ENCODE measurements at places on chromosomes 7 and 10.

- DNase-seq = no peak
These were observed 50.6 kb upstream of the IGFBP3 start for GRCh38 chr7:45971661-45972175.

GRCh38 chr10:88642963-88643362 lies 21.3 kb upstream of the LIPF start:
- DNase-seq = no peak

GRCh38 chr7:116843378-116843777 lies 19.0 kb upstream of the CAPZA2 start:
- no peak for DNase-seq

DNA sequence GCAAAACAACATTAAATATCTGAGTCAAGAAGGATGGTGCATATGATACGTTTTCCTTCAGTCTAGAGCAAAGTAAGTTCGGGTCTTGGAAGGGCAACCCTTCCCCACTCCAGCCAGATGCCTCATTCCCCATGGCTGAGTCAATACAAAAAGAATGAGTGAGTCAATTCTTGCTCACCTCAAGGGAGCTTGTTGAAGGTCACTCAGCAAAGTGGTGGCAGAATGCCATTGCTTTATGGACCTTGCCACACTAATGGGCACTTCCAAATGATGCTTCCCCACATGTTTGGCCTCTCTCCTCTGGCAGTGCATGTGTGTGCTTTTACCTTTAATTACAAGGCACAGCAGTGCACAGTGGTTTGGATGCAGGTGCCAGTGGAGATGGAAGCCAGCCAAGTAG lies 296.5 kb downstream of the SORCS3 start:
- no peak for DNase-seq

All from right forelimb (tissue), 1 donor.